Fibroblast of villous mesenchyme (primary cell): ENCODE measurements at places on chromosomes 6 and 20. TPM values are rescaled to one million over a fixed set of nuclear protein-coding genes. Genes with fewer than 3 reads are reported as not detected.

DNA sequence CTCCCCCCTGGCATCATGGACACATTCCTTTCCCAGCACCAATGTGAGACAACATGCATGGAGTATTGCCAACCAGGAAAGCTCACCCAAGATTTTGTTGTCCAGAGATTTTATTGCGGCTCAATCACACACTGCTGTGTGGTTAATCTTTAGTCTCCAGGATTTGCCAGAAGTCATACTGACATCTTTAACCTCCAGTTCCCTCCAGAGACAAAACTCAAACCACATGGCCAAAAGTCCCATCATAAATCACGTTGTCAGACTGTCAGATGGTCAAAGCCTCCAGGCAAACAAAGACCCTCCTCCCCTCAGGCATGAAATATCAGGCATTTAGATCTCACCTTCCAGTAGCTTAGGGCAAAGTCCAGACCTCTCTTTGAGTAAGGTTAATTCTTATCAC is 97.3 kb upstream of the OPRM1 start:
- DNase-seq = no peak

The FERMT1 gene
- 4.3 and 4.5 TPM in 2 replicates for total RNA-seq

The BEND6 gene
- 11.0 and 13.4 TPM in 2 replicates for total RNA-seq

The BCAS1 gene
- under 0.01 TPM in 2 replicates for total RNA-seq

- no peak for DNase-seq
Observed at GRCh38 chr20:8471465-8471864, 339.4 kb downstream of the PLCB1 start.

The RAB44 gene
- total RNA-seq = under 0.01 TPM in 1 of 2 replicates, not detected in the other

GRCh38 chr6:28205879-28206278 is 19.2 kb upstream of the ZSCAN9 start:
- DNase-seq = no peak

The THEMIS gene
- total RNA-seq = under 0.01 TPM in 1 of 2 replicates, not detected in the other

DNA sequence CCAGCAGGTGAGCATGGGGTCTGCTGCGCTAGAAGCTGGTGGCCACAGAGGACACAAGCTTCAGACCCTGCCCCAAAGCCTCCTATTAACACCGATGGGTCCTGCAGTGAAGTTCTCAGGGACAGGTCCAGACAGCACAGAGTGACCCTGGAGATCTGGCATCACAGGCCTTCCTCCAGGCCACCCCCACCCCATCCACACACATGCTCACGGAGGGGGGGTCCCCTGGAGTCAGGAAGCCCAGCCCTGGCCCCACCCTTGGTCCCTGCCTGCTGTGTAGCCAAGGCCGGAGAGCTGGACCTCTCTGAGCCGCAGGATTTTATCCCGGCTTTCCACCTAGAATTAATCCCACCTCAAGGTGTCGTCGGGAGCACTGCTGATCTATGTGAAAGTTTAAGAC is 167.3 kb downstream of the TAF4 start:
- DNase-seq = no peak

- no peak for DNase-seq
Observed at GRCh38 chr6:71892641-71893040, 6.3 kb downstream of the RIMS1 start.

- no peak for DNase-seq
Observed at GRCh38 chr6:159439651-159440050, 253.4 kb downstream of the SOD2 start.

DNA sequence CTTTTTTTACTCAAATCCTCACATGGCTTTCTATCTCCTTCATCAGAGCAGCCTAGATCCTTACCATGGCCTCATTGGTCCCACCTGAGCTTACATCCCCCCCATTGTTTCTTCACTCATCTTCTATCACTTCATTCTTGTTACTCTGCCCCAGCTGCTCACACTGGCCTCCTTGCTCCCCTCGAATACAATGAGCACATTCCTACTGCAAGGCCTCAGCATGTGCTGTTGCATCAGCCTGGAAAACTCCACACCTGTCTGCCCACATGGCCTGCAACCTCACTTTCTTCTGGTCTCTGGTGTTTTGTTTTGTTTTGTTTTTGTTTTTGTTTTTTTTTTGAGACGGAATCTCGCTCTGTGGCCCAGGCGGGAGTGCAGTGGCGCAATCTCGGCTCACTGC is 212.6 kb downstream of the TBX18 start:
- no peak for DNase-seq

The BANF2 gene
- total RNA-seq = not detected in 2 replicates

DNA sequence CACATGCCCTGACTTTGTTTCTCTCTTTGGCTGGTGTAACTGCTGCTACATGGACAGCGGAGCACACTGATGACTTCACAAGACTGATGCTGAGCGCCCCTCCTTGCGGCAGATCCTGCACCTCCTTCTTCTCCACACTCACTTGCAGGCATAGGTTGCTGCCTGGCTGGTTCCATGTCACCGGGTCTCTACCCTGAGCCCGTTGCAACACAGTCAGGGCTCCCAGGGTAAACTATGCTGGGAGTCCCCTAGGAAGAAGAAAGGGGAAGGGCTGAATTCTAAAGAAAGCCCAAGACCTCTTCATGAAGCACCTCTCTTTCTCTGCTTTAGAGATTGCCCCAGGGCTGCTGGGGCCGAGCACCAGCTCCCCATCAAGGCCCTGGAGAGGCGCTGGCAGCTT is 83.3 kb upstream of the DUSP22 start:
- no peak for DNase-seq

DNA sequence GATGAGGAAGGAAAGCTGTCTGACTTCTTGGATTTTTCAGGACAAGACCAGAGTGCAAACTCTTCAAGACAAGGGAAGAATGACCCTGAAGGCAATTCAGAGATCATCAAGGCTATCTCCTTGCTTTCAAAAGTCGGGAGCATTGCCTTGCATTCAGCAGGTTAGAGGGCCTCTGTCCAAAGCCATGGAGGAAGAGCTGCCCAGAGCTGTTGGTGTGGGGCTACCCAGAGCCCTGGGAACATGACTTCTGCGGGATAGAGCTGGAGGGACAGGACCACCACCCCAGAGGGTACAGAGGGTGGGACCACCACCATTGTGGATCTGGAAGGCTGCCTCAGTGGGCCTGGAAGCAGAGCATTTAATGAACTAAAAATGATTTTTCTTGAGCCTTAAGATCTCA is 5.2 kb upstream of the SRXN1 start:
- no peak for DNase-seq

GRCh38 chr6:55388211-55388610 is 60.9 kb downstream of the GFRAL start:
- DNase-seq = peak; percentile 16

GRCh38 chr6:170128346-170128745 is 162.5 kb downstream of the DLL1 start:
- DNase-seq = no peak

- peak; percentile 19 for DNase-seq
Observed at GRCh38 chr6:15536198-15536955, 126.5 kb downstream of the DTNBP1 start.

- no peak for DNase-seq
Observed at GRCh38 chr6:143699430-143699825, 21.7 kb downstream of the PHACTR2 start.

The PGC gene
- not detected in 2 replicates for total RNA-seq

DNA sequence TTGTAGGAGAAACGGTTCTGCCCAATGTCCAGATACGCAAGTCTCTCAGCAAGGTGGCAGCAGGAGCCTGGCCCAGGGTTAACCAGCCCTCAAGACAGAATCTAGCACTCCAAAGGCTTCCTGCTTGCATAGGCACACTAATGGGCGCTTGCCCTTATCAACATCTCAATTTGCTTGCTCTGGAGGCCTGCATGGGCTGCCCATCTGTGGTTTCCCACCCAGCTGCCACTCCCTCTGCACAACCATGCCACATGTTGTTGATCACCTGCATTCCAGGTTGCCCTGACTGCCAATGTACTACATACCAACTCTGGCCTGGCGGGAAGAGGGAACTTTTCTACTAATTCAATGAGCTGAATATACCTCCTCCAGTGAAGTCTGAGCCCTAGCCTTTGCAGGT is 74.6 kb downstream of the ATG5 start:
- DNase-seq = no peak

GRCh38 chr6:160041608-160042007 is 72.7 kb downstream of the IGF2R start:
- peak; percentile 64 for DNase-seq

DNA sequence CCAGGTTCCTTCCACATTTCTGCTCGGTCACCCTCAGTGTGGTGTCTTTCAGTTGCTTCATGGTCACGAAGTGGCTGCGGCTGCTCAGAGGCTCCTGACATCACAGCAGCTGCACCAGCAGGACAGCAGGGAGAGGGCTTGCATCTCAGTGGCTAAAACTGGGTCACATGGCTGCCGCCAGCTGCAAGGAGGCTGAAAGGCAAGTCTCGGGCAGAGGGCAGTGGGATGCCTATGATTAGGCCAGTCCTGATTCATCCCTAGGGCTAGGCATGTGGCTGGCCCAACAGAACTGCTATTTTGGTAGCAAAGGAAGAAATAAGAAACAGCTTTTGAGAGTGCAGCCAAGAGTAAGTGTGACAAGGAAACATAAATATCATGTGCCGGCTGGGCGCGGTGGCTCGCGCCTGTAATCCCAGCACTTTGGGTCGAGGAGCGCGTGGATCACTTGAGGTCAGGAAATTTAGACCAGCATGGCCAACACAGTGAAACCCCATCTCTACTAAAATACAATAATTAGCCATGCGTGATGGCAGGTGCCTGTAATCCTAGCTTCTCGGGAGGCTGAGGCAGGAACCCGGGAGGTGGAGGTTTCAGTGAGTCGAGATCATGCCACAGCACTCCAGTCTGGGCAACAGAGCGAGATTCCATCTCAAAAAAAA is 46.6 kb downstream of the RBM38 start:
- no peak for DNase-seq

DNA sequence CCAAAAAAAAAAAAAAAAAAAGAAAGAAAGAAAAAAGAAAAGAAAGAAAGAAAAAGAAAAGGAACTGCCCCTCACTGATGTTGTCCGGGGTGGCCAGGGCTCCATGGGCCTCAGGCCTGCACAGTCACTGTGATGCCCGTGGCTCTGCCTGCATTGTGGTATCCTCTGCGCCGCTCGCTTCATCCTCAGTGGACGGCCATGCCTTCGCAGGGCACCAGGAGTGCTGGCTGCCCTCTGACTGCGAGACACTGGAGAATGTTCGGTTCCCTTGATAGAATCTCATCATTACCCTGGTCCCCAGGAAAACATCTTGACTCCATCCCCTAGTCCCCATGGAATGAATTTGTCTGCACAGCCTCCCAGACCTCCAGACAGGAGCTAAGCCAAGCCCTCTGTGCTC is 61.7 kb downstream of the TMEM242 start:
- no peak for DNase-seq

The LRRN4 gene
- total RNA-seq = under 0.01 TPM in 1 of 2 replicates, not detected in the other

GRCh38 chr6:80454661-80455365 is 348.3 kb downstream of the BCKDHB start:
- DNase-seq = peak; percentile 29

GRCh38 chr20:9392892-9393857 is 121.2 kb upstream of the LAMP5 start:
- DNase-seq = peak; percentile 67

The SIRPD gene
- total RNA-seq = under 0.01 TPM in 1 of 2 replicates, not detected in the other

- no peak for DNase-seq
Observed at GRCh38 chr6:16179063-16179462, 50.2 kb downstream of the MYLIP start.

DNA sequence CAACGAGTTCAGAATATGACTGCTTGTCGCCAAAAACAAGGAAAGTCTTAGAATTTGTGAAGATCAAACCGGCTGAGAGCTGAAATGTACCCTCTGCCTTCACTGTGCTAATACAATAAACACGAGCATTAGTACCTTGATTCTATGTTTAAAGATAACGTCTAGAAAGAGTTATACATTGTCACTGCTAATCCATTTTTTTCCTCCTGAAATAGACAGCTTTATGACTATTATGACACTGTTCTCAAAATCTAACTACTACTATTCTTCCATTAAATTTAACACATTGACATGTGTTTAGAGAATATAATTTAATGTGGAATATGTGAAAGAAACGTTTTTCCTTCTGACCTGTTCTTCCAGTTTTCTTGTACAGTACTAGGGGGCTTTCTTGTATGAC is 204.8 kb downstream of the UST start:
- no peak for DNase-seq

- no peak for DNase-seq
Observed at GRCh38 chr6:16190214-16190613, 48.2 kb upstream of the GMPR start.

GRCh38 chr6:117346142-117346930 is 79.4 kb downstream of the ROS1 start:
- peak; percentile 28 for DNase-seq
